Stomach (tissue), 19 donors: ENCODE measurements at places on chromosomes 16 and 17. TPM values are rescaled to one million over a fixed set of nuclear protein-coding genes. Genes with fewer than 3 reads are reported as not detected.

Gene SSTR5
- total RNA-seq: not detected

DNA sequence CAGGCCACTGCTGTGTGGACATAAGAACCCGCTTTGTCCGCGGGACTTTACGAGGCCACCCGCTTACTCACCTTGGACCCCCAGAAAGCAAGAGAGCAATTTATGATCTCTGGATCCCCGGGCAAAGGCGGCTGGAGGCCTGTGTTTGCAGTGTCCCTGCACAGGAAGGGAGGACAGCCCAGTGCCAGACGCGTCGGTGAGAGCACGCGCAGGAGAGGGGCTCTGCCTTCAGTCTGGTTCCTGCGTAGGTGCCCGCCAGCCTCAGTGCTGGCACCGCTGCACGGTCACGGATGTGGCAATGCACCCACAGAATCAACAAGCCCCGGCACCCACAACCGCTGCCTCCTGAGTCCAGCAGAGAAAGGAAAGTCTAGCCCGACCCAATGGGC is 248.4 kb downstream of the C16orf95 start:
- no peaks in the 10 kb centered on the region for H3K27me3 ChIP-seq
- no peaks in the 10 kb centered on the region for H3K36me3 ChIP-seq
- no peak overlapping the region for H3K4me3 ChIP-seq

DNA sequence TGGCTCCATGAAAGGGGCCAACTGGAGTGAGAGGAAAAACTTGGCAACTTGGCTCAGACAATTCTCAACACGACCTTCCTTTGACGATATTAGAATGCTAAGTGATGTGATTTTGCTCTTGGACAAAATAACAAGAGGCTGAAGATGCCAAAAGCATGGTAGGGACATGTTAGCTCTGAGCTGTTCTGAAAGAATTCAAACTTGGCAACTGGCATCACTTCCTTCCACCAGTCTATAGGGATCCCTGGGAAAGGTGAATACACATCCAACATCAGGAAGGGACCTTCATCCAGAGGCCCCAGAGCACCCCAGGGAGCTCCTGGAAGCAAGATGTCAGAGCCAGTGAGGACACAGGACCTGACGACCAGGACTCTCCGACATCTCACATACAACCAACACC is 4.3 kb downstream of the KRT37 start:
- peaks cover 20% of the 10 kb centered on the region for H3K4me1 ChIP-seq
- H3K27me3 ChIP-seq: no peaks in the 10 kb centered on the region
- no peaks in the 10 kb centered on the region for H3K36me3 ChIP-seq

- H3K36me3 ChIP-seq: no peaks in the 10 kb centered on the region
- no peak for DNase-seq
- no peak overlapping the region for H3K27ac ChIP-seq
- H3K4me1 ChIP-seq: no peaks in the 10 kb centered on the region
- H3K27me3 ChIP-seq: no peaks in the 10 kb centered on the region
These were observed 14.9 kb downstream of the GLG1 start for GRCh38 chr16:74591876-74592650.

DNA sequence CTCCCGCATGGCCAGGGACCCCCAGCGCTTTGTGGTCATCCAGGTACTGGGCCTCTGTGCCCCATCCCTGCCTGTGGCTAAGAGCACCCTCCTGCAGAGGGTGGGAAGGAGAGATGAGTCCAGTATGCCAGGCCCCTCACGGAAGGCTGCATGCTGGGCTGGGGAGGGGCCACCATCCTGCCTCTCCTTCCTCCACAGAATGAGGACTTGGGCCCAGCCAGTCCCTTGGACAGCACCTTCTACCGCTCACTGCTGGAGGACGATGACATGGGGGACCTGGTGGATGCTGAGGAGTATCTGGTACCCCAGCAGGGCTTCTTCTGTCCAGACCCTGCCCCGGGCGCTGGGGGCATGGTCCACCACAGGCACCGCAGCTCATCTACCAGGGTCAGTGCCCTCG is 3.7 kb downstream of the MIEN1 start:
- H3K4me1 ChIP-seq: peaks cover 21% of the 10 kb centered on the region
- no peak overlapping the region for H3K27ac ChIP-seq
- DNase-seq: no peak
- H3K4me3 ChIP-seq: no peak overlapping the region

- H3K27ac ChIP-seq: no peak overlapping the region
- no peaks in the 10 kb centered on the region for H3K4me1 ChIP-seq
- peak; percentile 91 for DNase-seq
- no peaks in the 10 kb centered on the region for H3K27me3 ChIP-seq
These were observed 17.6 kb downstream of the HIGD1B start for GRCh38 chr17:44865231-44865660.

- peaks cover 2% of the 10 kb centered on the region for H3K27me3 ChIP-seq
- H3K4me3 ChIP-seq: no peak overlapping the region
- DNase-seq: peak; percentile 61
- H3K4me1 ChIP-seq: peaks cover 27% of the 10 kb centered on the region
- no peaks in the 10 kb centered on the region for H3K36me3 ChIP-seq
These were observed 6.0 kb downstream of the SOX9 start for GRCh38 chr17:72126575-72127486.

Gene ACTG1
- 2,952 TPM for total RNA-seq

- H3K4me3 ChIP-seq: no peak overlapping the region
- no peaks in the 10 kb centered on the region for H3K4me1 ChIP-seq
- H3K36me3 ChIP-seq: peaks cover 19% of the 10 kb centered on the region
- H3K27me3 ChIP-seq: no peaks in the 10 kb centered on the region
These were observed 24.4 kb downstream of the IRF8 start for GRCh38 chr16:85923153-85924021.

Gene PLCG2
- 14.6 TPM for total RNA-seq

Gene KIF2B
- total RNA-seq: not detected

Gene HYDIN
- 11.2 TPM for total RNA-seq

- peak overlapping the region; percentile 81 for H3K27ac ChIP-seq
- no peak overlapping the region for H3K4me3 ChIP-seq
- peaks cover 63% of the 10 kb centered on the region for H3K4me1 ChIP-seq
- H3K36me3 ChIP-seq: peaks cover 3% of the 10 kb centered on the region
- H3K27me3 ChIP-seq: no peaks in the 10 kb centered on the region
These were observed 21.2 kb downstream of the AKAP1 start for GRCh38 chr17:57106107-57106835.

Gene PPP1R1B
- 15.5 TPM for total RNA-seq

DNA sequence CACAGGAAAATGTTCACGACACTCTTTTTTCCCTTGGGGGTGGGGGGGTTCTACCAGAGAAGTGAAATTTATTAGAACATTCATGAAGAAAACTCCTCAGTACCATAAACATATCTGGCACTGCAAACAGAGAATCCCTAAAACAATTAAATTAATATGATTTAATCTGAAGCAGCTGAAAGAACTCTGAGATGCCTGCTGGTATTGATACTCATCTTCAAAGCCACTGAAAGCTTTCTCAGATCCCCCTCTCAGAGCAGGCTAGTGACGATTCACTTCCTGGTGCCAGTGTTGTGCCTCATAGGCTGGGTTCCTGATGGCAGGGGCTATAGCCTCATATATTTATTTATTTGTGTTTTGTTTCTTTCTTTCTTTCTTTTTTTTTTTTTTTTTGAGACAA is 52.7 kb downstream of the MYH10 start:
- no peaks in the 10 kb centered on the region for H3K27me3 ChIP-seq
- H3K4me3 ChIP-seq: no peak overlapping the region
- no peak for DNase-seq
- no peak overlapping the region for H3K27ac ChIP-seq

DNA sequence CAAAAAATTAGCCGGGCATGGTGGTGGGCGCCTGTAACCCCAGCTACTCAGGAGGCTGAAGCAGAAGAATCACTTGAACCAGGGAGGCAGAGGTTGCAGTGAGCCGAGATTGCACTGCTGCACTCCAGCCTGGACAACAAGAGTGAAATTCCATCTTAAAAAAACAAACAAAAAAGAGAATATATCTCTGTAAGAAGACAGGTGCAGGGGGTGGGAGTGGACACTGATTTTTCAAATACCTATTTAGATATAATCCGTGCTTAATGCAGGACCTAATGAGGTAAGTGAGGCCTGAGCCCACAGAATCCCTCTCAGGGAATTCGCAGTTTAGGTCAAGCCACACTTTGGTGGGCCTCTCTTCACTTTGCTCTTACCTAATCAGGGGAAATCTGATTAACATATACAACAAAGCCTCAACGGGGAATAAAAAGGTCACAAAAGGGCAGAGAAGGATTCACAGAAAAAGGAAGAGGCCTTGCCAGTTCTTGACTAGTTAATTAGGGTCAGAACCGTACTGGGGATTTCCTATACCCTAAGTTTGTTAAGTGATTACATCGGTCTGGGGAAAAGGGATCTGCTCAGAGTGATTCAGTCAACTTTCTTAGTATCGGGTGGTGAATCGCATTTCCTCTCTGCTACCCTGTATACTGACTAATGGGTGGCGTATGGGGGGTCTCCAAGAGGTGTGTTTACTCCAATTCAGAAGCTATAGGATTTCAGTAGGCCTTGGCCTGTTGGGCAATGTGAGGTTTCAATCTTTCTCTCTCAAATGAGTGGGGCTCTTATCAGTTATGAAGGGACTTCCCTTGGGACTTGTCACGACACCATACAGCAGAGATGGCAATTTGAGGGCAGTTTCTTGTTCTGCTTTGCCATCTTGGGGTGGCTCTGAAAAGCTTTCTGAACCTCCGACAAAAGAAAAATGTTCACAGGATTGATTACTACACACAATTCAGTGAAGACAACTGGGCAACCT is 1.9 kb upstream of the NFAT5 start:
- H3K27me3 ChIP-seq: no peaks in the 10 kb centered on the region
- no peak overlapping the region for H3K4me3 ChIP-seq
- no peak for DNase-seq

Gene FSCN2
- 9.4 TPM for total RNA-seq

DNA sequence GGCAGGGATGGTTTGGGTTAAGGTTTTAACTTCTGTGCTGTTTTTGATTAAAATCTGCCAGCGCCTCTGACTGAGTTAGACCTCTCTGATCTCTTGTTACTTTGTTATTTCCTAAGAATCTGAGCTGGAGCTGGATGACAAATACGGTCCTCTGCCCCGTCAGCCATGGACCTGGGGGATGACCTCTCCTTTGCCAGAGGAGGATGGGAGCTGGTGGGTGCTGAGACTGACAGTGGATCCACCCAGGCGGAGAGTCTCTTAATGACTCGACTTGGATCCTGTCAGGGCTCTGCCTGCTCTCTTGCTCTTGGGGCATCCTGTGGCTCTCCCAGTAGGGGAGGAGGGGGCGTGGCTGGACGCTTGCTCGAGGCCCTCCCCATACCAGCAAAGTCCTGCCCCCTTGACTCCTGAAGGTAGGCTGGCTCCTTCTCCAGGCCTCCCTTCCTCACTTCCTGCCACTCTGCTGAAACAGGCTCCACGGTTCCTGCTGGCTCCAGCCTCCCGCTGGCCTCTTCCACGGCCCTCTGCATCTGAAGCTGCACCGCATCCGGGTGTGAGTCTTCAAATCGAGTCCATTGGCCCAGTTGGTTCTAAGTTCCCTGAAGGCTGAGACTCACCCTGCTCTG is 24.8 kb upstream of the MAP3K14 start:
- peak overlapping the region; percentile 13 for H3K27ac ChIP-seq
- peaks cover 21% of the 10 kb centered on the region for H3K4me1 ChIP-seq
- H3K36me3 ChIP-seq: no peaks in the 10 kb centered on the region
- H3K4me3 ChIP-seq: no peak overlapping the region
- H3K27me3 ChIP-seq: no peaks in the 10 kb centered on the region

Gene RPS15A
- 1,820 TPM for total RNA-seq

DNA sequence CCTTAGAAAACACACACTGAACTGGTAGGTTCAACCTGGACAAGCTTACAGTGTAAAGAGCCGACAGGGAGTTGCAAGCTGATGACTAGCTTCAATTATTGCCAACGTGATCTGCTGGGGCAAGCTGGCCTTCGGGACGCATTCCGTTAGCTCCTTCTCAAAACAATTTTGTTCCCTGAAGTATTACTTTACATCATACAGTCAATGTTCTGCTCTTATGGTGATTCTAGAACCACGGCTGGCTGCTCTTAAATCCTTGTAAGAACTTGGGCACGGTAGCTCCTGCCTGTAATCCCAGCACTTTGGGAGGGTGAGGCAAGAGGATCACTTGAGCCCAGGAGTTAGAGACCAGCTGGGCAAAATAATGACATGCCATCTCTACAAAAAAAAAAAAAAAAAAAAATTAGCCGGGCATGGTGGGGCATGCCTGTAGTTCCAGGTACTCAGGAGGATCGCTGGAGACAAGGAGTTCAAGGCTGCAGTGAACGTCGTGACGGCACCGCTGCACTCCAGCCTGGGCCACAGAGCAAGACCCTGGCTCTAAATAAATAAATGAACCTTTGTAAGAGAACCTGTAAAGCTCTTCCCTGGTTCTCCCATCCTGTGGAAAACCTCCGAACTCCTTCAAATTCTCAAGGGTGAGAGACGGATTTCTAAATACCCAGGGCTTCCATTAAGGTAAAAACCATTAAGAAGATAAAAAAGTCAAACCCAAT is 2.0 kb downstream of the CDIP1 start:
- peaks cover 10% of the 10 kb centered on the region for H3K36me3 ChIP-seq
- no peaks in the 10 kb centered on the region for H3K27me3 ChIP-seq
- no peak overlapping the region for H3K4me3 ChIP-seq
- no peak for DNase-seq
- peaks cover 11% of the 10 kb centered on the region for H3K4me1 ChIP-seq
- no peak overlapping the region for H3K27ac ChIP-seq

GRCh38 chr17:74924250-74924948 is at the start of gene OTOP2:
TSS of gene OTOP2 (plus strand) at chr17:74924273. CDS start at chr17:74924633, 360 bp downstream.
- peak within 1 kb of the TSS; percentile 28 for H3K4me3 ChIP-seq
- H3K4me1 ChIP-seq: peaks cover 27% of the 10 kb centered on the region
- H3K27ac ChIP-seq: no peak within 1 kb of the TSS
- no peak for DNase-seq
- H3K27me3 ChIP-seq: peaks cover 22% of the 10 kb centered on the region

DNA sequence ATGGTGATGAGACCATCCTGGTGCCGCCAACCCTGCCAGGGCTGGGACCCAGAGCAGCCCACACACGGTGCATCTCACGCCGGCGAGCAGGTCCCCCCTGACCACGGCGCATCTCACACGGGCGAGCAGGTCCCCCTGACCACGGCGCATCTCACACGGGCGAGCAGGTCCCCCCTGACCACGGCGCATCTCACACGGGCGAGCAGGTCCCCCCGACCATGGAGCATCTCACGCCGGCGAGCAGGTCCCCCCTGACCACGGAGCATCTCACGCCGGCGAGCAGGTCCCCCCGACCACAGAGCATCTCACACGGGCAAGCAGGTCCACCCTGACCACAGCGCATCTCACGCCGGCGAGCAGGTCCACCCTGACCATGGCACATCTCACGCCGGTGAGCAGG is 59.2 kb downstream of the MRM3 start:
- H3K4me1 ChIP-seq: no peaks in the 10 kb centered on the region
- no peak for DNase-seq
- H3K27me3 ChIP-seq: peaks cover 8% of the 10 kb centered on the region
- H3K36me3 ChIP-seq: no peaks in the 10 kb centered on the region

Gene NTN1
- total RNA-seq: 56.2 TPM

- no peak overlapping the region for H3K4me3 ChIP-seq
- no peaks in the 10 kb centered on the region for H3K4me1 ChIP-seq
- H3K27ac ChIP-seq: no peak overlapping the region
- H3K36me3 ChIP-seq: peaks cover 94% of the 10 kb centered on the region
- no peaks in the 10 kb centered on the region for H3K27me3 ChIP-seq
These were observed 29.3 kb downstream of the UNKL start for GRCh38 chr16:1385232-1385631.

GRCh38 chr16:62035115-62036092 is 834 bp downstream of the CDH8 start:
- peaks cover 25% of the 10 kb centered on the region for H3K4me1 ChIP-seq
- peaks cover 51% of the 10 kb centered on the region for H3K27me3 ChIP-seq
- no peak overlapping the region for H3K4me3 ChIP-seq
- H3K27ac ChIP-seq: no peak overlapping the region

GRCh38 chr16:3837851-3838586 is 42.5 kb downstream of the CREBBP start:
- H3K27me3 ChIP-seq: no peaks in the 10 kb centered on the region
- no peak overlapping the region for H3K27ac ChIP-seq
- DNase-seq: no peak
- peaks cover 17% of the 10 kb centered on the region for H3K4me1 ChIP-seq
- no peak overlapping the region for H3K4me3 ChIP-seq
